ENCODE measurements at places on chromosomes 7 and 10. TPM values are rescaled to one million over a fixed set of nuclear protein-coding genes. Genes with fewer than 3 reads are reported as not detected.

ANXA8 gene
- not detected for total RNA-seq

GRK5 gene
- 7.1 TPM for total RNA-seq

PCLO gene
- total RNA-seq = 0.38 TPM

IGFBP3 gene
- not detected for total RNA-seq

NRAP gene
- total RNA-seq = not detected

TFPI2 gene
- total RNA-seq = not detected

SKIDA1 gene
- not detected for total RNA-seq

ASB13 gene
- total RNA-seq = 32.6 TPM

ARMS2 gene
- not detected for total RNA-seq

MPP7 gene
- total RNA-seq = 2.2 TPM

SCART1 gene
- 2.2 TPM for total RNA-seq

TAS2R16 gene
- not detected for total RNA-seq

MYL10 gene
- not detected for total RNA-seq

PHKG1 gene
- total RNA-seq = 1.7 TPM

MUC3A gene
- 7.3 TPM for total RNA-seq

TM9SF3 gene
- 42.3 TPM for total RNA-seq

ADAP1 gene
- total RNA-seq = 535 TPM

WDR86 gene
- 1.8 TPM for total RNA-seq

SPDYE5 gene
- total RNA-seq = not detected

PNLIPRP3 gene
- not detected for total RNA-seq

ENKUR gene
- not detected for total RNA-seq

Measured in HT-29 (cell line).